ENCODE measurements at places on chromosomes 5 and 9.

DNA sequence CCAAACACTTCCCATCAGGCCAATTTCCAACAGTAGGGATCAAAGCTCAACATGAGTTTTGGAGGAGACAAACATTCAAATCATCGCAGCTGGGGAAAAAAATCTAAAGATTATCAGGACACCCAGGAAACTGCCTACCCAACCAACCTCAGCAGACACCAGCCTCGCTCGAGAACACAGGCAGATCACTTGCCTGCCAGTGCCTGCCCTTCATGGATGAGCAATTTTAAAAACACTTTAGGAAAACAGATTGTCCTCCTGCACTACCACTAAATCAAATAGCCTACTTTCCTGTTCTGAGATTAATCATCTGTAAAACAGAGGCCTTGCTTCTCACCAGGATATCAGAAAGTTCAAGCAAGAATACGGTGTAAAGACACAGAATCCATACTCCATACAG is 14.7 kb upstream of the TMEM174 start:
- DNase-seq = no peak

DNA sequence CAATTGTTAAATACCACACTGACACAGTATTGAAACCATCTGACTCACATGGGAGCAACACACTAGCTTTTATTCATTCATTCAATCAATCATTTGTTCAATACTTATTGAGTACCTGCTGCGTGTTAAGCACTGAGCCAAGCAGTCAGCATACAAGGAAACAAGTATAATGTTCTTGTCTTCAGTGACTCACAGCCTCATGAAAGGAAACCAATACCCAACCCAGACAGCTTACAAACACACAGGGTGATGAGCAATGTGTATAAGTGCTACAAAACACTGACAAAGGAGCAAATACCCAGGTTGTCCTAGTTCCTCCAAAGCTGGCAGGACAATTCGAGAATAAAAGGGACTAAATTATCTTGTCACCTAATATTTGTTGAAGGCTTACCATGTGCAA is 67.6 kb upstream of the RASEF start:
- no peak for DNase-seq

DNA sequence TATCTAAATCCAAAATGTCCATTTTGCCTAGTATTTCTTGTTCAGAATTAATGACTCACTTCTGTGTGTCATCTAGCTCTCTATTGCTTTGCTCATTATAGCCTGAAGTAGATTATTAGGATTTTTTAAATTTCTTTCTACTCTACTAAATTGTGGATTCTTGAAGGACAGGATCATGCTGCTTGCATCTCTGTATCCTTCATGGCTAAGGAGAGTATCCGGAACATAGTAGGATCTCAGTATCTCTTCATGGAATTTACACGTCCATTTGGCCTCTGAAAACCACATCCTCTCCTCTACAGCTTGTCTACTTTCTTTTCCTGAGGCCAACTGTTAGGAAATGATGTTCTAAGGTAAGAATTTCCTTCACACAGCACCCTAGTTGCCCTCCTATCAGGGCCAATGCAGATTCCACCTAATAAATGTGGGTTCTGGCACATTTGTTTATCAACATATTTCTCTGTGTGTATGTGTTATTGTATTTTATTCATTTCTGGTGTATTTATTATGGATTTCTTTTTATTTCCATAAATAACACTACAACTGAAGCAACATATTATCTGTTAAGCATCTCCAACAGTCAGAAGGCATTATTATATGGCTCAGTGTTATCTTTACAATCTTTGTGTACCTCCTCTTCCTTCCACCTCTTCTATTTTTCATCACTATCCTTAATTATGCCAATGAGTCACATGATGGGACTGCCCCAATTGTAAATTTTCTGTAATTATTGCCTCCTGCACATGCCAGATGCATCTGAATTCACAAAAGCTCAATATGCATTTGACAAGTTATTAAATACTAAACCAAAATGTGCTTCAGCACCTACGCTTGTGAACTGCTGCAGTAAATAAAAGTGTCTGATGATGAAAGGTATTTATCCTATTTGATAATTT is 557.8 kb upstream of the TLE4 start:
- DNase-seq = no peak

DNA sequence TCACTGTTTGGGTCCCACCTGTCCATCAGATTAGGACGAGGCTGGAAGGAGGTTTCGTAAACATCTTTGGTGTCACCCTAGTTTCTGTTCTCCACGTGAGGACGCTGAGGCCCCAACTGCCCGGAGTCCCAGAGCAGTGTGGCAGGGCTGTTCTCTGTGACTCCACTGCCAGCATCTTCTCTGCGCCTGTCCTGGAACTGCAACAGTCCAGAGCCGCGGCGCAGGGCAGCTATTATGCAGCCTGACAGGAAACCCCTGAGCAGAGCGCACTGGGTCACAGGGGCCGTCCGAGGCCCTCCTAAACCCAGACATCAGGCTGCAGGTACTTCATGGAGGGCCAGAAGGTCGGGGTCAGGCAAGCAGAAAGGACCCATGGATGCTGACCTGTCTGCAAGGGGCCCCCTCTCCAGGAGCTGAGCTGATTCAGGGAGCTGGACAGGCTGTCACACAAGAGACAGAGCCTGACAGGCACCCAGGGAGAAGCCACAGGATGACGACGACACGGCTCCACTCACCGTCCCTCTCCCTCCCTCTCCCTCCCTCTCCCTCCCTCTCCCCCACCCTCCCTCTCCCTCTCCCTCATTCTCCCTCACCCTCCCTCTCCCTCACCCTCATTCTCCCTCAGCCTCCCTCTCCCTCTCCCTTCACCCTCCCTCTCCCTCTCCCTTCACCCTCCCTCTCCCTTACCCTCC is 31.7 kb downstream of the DBH start:
- DNase-seq = no peak

GRCh38 chr5:109516390-109516789 is 106.6 kb upstream of the PJA2 start:
- DNase-seq = no peak

GRCh38 chr5:34053133-34053532 is 10.1 kb upstream of the C1QTNF3 start:
- peak; percentile 68 for DNase-seq

- peak; percentile 13 for DNase-seq
Observed at GRCh38 chr5:169095976-169096375, 205.0 kb downstream of the SLIT3 start.

DNA sequence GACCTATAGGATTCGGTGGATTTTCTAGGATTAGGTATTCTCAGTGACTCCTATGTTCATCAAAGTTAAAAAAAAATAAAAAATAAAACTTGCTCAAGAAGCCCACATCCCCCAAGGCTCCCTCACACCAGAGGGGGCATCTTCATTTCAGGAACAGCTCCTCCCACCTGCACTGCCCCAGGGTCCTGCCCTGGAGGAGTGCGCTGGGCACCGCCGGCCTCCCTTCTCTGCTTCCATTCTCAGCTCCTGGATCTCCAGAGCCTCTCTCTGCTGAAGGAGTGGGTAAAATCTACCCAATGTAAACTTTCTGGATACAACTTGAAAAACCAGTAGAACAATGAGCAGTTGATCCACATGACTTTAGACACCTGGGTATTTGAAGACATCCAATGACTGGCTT is 359.8 kb upstream of the IRX4 start:
- no peak for DNase-seq

All from amniotic stem cell (primary cell).